Epithelial cell of proximal tubule (primary cell): ENCODE measurements at places on chromosomes 16 and 17. TPM values are rescaled to one million over a fixed set of nuclear protein-coding genes. Genes with fewer than 3 reads are reported as not detected.

- DNase-seq = no peak
Measured at GRCh38 chr17:21374441-21375161, 1.6 kb upstream of the KCNJ12 start.

DNA sequence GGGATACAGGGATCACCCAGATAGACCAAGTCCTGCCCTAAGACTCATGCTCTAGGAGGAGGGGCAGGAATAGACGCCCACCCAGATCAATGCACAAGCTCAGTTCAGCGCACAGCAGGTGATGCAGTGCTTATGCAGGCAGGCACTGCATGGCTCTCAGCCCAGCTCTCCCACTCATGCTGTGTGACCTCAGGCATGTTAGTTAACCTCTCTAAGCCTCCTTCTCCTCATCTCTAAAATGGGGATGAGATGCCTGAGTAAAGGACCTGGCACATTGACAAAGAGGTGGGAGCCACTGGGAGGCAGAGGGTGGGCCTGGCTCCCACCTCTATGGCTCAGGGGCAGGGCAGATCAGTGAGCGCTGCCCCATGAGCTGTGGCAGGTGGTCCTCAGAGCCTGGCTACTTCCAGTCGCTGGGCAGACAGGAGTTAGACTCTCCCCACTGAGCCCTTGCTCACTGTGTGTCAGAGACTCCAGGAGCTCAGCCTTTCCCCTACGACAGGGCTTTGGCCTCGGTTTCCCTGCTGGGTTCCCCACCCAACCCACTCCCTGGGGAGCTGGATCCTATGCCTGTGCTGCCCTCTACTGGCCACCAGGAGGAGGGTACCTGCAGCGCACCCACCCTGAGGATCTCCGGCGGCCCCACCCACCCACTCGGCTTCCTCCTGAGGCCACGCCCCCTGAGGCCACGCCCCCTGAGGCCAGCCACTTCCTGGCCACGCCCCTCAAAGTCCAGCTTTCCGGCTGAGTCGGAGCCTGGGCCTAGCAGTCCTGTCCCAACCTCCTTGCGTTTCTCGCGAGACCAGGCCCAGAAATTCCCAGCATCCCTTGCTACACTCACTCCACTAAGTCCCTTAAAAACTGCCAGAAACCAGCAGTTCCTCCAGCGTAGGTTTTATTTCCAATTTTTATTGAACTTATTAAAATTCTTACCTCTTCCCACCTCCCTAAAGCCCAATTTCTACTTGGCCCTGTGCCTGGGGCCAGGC lies 196.1 kb downstream of the GSG1L start:
- no peak for DNase-seq

DNA sequence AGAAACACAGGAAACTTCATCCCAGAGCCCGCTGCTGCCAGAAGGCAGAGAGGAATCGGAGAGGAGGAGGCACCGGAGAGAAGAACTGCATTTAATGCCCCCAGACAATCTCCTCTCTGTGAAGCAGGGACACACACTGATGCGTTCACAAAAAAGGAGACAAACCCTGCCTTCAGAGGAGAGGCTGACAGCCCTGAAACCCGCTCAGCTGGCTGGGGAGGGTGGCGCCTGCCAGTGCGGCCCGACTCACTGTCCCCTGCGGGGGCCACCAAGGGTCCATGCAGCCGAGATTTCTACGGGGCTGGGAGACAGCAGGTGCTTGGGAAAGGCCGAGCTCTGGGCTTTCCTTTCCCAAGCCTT lies 21.9 kb upstream of the CACNG1 start:
- DNase-seq = no peak

DNA sequence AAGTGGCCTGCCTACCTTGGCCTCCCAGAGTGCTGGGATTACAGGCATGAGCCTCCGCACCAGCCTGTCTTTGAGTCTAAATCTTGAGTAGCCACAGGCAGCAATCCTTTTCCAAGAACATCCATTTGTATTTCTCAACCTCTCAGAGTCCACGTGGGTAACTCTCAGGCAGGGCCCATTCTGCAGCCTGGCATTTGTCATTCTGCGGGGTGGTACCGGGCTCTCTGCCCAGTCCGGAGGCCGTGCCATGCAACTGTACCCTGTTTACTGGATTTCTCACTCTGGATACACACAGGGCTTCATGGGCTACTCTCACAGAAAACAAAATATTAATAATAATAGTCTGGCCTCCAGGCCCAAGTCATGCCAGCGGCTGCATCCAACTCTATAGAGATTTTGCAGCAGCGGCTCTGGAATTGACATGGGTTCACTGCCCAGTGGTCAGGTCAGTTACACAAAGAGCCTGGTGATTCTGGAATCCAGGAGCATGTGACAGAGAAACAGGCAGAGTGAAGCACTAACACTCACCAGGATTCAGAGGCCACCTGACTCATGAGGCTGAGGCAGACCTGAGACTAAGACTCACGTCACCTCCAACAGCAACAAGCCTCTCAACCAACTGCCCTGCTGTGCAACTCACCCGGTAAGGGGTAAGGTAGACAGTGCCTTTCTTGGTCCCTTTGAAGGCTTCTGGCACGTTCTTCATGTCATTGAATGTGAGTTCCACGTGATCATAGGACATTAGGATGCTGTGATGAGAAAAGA lies 4.0 kb downstream of the WBP2 start:
- no peak for DNase-seq

GRCh38 chr17:34059423-34060220 lies 195.5 kb upstream of the CCL2 start:
- no peak for DNase-seq

DNA sequence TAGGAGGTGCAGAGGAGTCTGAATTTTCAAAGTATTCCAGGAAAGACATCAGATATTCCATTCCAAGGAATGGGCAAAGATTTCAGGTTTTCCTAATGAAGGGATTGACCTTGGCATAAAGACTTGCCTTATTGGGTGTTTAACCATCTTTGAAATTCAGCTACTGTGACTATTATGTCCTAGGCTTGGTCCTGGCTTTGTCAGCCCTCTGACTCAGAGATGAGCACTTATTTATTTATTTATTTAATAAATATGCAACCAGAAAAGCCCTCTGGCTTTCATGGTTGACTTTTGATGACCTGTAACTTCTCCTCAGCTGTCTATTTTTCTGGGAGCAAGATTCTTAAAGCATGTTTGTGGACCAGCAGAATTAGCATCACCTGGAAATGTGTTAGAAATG lies 455.1 kb downstream of the KIF2B start:
- no peak for DNase-seq

DNA sequence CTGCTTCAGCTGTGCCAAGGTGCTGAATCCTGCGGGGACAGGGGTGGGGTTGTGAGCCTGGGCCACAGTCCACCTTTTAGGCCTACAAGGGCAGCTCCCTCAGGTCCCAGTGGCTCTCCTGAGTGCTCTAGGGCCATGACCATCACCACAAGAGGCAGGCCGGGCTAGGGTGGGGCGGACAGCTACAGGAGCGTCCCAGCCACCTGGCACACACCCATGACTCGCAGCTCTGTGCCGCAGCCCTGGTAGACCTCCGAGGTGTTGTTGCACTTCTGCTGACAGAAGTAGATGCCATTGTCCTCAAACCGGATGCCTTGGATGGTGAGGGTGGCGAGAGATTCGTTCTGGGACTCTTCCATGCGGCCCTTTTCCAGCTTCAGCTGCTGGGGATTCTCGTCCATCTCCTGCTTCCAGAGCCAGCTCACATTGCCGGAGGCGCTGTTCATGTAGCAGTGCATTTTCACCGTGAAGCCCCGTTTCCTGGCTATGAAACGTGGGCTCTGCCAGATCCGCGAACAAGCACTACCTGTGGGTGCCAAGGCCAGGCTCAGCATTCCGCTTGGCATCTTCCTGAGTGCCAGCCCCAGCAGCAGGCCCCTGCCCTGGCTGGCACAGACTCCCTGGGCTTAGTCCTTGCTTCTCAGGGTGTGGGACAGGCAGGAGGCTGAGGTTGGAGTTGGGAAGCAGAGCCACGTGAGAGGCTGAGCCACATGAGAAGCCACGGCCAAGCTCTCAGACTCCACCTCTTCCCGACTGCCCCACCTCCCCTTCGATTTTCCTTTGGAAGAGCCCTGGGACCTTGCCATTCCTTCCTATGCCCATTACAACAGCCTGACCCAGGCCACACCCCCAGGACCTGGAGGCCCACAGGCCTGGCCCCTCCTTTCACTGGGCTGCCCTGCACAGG lies 2.0 kb downstream of the CD79B start:
- no peak for DNase-seq

GRCh38 chr16:49651996-49652395 lies 203.9 kb downstream of the ZNF423 start:
- no peak for DNase-seq

GRCh38 chr17:50889528-50890118 lies 23.5 kb upstream of the TOB1 start:
- DNase-seq = no peak

- DNase-seq = no peak
Measured at GRCh38 chr16:55569025-55569424, 2.5 kb downstream of the CAPNS2 start.

DNA sequence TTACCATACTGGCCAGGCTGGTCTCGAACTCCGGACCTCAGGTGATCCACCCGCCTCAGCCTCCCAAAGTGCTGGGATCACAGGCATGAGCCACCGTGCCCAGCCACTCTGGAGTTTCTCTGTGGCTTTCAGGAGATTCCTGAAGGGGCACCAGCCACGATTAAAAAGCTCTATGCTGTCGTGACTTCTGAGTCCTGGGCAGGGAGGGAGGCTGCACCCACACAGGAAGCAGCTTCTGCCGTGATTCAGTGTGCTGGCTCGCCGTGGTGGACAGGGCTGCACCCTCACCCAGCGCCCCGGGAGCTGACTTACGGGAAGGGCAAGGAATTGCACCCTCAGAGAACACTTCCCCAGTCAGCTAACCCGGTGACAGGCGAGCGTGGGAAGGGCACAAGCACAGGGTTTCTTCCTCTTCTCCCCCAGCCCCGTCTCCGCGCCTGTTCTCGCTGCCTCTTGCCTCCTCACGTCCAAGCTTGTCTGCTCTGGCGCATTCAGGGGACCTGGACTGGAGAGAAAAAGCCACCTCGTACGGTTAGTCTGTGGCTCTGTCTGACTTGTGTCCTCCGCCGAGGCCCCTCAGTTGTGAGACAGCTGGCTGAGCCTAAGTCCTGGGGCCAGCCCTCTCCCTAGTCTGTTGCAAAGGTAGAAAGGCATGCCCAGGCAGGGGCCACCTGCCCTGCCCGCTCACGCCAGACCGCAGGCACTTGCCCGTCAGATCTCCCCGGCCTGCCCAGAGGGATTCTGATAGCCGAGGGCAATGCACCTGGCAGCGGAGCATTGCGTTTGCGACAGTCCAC lies 145.0 kb downstream of the SEC14L1 start:
- no peak for DNase-seq

DNA sequence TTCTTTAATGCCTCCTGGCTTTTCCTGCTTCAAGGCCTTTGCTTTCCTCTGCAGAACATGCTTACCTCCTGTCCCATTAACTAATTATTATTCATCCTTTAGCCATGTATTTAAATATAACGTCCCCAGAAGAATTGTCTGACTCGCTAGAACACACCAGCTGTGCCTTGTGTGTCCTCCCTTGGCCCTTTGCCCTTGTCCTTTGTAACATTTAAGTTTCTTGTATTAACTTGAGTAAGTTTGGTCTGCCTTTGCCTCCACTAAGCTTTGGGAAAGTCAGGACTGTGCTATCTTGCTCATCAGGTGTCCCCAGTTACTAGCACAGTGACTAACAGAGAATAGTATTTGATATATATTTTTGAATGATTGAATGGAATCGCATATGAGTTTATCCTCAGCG lies 29.6 kb upstream of the ABCA9 start:
- DNase-seq = no peak

DNA sequence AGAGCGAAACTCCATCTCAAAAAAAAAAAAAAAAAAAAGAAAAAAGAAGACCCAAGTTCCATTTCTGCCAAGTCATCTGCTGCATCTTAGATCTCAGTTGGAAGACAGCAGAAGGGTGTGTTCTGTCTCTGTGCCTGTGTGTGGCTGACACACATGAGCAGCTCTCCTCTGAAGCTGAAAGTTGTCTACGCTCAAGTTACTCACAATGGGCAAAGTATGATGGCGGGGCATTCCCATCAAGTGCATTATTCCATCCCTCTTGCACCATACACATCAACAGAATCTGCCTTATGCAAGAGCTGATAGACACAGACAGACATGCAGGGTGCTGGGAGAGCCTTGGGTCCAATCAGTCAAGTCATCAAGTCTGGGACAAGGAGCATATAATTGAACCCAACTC lies 402.2 kb downstream of the XYLT1 start:
- DNase-seq = no peak

- no peak for DNase-seq
Measured at GRCh38 chr17:57876866-57877237, 27.0 kb upstream of the MRPS23 start.

DNA sequence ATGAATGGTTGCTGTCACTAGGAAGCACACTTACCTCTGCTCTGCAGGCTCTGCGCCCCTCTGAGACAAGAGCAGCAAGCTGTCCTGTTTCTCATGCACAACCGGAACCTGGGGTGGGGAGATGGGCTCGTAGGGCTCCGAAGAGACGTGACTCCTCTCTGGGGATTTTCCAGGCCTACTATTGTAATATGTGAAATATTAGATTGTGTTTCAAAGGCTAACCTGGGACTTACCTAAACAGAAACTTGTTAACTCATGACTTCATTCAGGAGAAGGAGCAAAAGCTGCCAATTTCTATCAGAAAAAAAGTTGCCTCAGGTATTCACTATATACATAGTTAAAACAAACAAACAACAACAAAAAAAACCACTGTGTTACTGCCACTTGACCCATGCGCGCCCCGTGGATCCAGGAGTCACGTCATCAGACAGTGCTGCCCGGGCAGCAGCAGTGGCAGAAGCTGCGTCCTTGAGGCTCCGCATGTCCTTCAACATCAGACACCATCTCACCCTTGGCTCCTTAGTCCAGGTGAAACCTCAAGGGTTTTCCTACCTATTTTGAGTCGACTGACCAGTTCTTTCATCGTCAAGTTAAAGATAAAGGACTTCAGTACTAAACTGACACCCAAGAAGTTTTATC lies 49.3 kb downstream of the TTC19 start:
- no peak for DNase-seq

- no peak for DNase-seq
Measured at GRCh38 chr17:5719976-5720375, 135.7 kb upstream of the NLRP1 start.

- DNase-seq = no peak
Measured at GRCh38 chr17:74250324-74250995, 23.6 kb upstream of the DNAI2 start.

DNA sequence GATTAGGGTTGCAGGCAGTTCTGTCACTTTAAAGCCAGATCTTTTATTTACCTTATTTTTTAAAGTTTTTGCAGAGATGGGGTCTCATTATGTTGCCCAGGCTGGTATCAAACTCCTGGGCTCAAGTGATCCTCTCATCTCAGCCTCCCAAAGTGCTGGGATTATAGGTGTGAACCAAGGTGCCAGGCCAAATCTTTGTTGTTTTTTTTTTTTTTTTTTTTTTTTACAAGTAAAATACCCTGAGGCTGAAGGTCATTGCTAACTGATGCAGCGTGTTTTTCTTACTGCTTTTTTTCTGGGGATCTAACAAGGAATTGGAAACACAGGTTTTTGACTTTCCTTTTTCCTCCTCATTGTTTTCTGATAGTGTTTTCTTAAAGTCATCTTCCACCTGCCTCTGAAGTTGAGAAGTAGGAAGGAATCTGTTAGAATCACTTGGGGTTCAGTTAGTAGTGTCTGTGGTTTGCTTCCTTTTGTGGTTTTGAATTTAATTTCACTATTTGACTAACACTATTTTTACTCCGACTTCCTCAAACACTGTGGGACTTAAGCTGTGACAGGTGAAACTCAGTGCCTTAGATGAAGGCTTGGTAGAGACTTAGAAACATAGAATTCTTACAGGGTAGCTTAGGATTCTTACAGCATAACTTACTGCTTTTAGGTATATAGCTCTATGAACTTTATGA lies 22.2 kb downstream of the CLTC start:
- no peak for DNase-seq

Gene CLDN9
- total RNA-seq = 0.29 and 3.5 TPM in 2 replicates

Gene SCO1
- 33.7 and 37.6 TPM in 2 replicates for total RNA-seq

Gene FLCN
- total RNA-seq = 16.7 and 21.0 TPM in 2 replicates

Gene CA5A
- total RNA-seq = not detected in 2 replicates
